ENCODE measurements at places on chromosomes 11 and 22.

GRCh38 chr11:7597620-7598019 is 75.7 kb downstream of the CYB5R2 start:
- no peak for DNase-seq

GRCh38 chr22:32695451-32695891 is 106.0 kb upstream of the TIMP3 start:
- DNase-seq: no peak

GRCh38 chr22:41003976-41004375 is 52.8 kb downstream of the RBX1 start:
- no peak for DNase-seq

GRCh38 chr11:111414267-111414931 is 35.3 kb upstream of the POU2AF1 start:
- no peak for DNase-seq

GRCh38 chr22:24584871-24585411 is 7.9 kb downstream of the LRRC75B start:
- DNase-seq: no peak

DNA sequence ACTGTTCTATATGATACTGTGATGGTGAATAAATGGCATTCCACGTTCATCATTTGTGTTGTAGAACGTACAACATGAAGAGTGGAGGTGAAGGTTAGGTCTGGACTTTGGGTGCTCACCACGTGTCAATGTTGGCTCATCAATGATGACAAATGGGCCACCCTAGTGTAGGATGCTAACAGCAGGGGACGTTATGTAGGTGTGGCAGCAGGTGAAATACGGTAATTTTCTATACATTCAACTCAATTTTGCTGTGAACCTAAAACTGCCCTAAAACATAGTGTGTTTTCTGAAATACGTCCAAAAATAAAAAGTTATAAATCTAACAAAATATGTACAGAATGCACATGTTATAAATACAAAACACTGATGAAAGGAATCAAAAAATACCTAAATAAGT is 6.2 kb downstream of the KRTAP5-6 start:
- no peak for DNase-seq

GRCh38 chr22:41570221-41570620 is 9.4 kb downstream of the CSDC2 start:
- DNase-seq: no peak

GRCh38 chr11:100827934-100828661 is 141.0 kb downstream of the ARHGAP42 start:
- DNase-seq: no peak

- no peak for DNase-seq
Measured at GRCh38 chr22:30183861-30184278, 62.7 kb downstream of the LIF start.

DNA sequence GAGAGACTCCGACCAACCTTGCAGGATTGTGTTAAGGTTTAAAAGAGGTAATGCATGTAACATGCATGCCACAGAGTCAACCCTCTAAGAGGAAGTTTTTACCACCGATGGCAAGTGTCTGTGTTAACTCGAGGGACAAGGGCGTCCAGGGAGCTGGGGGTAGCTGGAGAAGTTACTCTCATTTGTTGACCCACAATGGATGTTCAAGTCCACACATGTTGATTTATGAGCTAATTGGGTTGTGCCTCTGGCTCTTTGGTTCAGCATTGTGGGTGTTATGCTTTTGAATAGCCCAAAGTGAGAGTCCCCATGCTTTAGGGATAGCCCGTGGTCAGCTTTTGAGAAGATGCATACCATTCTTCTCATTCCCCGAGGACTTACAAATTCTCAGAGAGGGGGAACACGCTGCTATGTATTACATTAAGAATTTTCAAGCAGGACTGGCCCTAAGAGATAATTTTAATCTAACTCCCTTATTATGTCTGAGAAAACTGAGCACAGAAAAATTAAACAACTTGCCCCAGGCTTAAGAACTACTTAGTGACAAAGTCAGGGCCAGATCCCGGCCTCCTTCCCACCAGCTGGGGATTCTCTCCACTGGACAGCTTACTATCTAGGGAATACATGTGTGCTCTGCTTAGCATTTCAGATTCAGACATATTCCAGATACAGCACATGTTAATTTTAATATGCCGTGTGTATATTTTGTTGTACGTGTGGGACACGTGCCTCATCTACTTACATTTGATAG is 5.2 kb upstream of the PLET1 start:
- DNase-seq: no peak

DNA sequence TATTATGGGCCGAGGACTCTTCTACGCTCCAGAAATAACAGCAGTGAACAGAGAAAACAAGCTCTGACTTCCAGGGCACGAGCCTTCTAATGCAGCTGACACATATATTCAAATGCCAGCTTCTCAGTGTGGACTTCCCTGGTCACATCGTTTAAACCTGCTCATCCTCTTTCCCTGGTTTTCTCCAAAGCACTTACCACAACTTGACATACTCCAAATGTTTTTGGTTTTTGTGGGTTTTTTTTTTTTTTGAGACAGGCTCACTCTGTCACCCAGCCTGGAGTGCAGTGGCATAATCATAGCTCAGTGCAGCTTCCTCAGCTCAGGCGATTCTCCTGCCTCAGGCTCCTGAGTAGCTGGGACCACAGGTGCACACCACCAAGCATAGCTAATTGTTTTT is 105.5 kb downstream of the MICAL3 start:
- no peak for DNase-seq

- no peak for DNase-seq
Measured at GRCh38 chr11:64499261-64500004, 91.6 kb upstream of the SLC22A12 start.
